ENCODE measurements at places on chromosomes 1 and 21.

GRCh38 chr1:85607126-85607920, 26.8 kb downstream of the CCN1 start:
- no peak for DNase-seq

- no peak for DNase-seq
These were observed 394.3 kb upstream of the ADGRL2 start for GRCh38 chr1:81406292-81406999.

- no peak for DNase-seq
These were observed 57.4 kb upstream of the CITED4 start for GRCh38 chr1:40919475-40920011.

DNA sequence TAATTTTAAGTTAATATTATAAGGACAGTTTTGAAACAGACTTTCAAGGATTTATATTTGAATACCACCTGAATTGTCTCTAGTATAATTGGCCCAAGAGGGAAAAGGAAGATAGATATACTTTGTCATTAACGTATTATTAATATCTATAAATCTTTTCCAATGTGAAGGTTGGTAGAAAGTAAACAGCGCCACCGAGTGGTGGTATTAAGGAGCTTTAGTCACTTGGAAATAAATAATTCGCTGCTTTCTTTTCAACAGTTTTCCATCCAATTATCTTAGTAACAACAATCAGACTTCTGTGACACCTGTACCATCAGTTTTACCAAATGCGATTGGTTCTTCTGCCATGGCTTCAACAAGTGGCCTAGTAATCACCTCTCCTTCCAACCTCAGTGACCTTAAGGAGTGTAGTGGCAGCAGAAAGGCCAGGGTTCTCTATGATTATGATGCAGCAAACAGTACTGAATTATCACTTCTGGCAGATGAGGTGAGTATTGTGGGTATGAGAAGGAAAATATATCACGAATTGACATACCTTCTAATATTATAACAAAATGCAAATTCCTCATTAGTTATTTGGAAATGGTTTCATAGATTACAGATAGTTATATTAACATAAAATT, 37.7 kb downstream of the SH3GLB1 start:
- no peak for DNase-seq

DNA sequence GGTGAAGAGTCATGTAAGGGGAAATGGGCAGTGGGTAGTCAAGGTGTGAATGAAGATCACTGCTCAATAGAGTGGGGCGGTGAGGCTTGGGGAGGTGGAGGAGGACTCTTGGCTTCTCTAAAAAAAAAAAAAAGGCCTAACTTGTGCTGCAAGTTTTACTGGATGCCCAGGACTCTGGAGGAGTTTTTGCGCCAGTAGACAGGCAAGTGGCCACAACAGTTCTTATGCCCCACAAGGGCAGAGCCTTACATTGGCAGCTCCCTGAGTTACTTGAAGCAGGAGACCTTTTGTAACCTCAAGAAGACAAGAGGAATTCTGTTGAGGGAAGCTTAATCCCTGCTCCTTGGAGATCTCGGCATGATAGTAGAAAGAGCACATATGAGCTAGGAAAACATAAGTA, 54.9 kb upstream of the PPP2R5A start:
- DNase-seq, result no peak

GRCh38 chr1:73092383-73092782, 810.0 kb upstream of the NEGR1 start:
- DNase-seq, result no peak

DNA sequence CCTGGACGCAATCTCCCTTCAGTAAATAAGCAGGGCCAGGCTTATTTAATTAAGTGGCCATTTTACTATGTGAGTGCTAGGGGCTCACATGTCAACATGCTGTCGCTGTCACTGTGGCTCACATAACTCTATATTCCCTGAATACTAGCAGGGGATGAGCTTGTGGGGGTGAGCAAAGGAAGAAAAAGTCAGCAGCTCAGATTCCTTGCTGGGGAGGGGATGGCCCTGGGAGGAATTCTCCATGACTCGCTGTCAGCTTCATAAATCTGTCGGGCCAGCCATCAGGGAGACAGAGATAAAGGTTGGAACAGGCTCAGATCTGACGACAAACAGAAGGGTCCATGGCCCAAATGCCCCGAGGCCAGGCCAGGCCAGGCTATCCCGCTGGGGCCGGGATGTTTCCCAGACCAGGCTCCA, 26.0 kb upstream of the PLEKHG5 start:
- no peak for DNase-seq

DNA sequence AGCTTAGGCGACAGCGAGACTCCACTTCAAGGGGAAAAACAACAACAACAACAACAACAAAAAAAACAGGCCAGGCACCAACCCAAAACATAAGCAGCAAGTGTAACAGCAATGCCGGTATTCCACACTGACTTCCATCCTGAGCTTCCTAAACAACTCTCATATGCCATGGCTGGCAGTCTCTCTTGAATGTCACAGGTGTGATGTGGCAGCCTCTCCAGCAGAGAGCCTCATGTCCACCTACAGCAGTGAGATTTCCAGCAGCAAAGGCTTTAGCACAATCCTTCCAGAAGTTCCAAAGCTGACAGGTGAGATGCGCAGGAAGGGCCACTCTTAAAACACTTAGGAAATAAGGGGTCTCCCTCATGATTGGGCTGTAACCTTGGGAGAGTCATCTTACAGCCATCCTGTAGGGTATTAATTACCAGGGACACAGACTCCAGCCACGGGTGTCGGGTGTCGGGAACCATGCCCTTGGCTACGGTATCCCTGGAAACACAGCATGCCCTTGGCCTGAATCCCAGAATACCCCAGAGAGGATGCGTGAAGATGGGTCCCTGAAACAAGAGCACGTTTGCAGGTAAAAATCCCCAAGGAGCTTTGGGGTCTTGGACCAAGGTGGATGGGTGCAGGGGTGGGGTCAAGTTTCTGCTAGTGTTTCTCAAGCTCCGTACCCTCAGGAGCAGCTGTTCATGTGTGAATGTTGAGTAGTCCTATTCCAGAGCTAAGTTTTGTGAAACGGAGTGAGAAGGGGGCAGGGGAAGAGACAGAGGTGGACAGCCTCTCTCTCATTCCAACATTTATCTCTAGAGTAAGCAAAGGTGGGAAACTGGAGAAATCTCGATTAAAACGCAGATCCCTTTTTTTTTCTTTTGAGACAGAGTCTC, 31.4 kb downstream of the CLSTN1 start:
- peak; percentile 84 for DNase-seq

DNA sequence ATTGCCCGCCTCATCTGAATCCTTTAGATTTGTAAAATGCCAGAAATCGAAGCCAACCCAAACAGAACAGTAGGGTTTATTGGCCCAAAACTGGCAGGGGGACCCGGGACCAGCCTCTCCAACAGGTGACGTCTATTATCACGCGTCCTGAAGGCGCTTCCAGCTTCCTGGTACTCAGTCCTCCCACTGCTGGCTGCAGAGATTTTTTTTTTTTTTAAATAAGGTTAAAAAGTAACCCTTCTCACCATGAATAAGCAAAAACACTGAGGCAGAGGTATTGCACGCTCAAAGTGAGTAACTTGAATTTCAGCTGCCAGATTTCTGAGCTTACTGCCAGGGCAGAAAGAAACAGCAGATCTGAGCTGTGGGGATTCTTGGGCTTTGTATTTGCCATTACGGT, 54.4 kb upstream of the GCLM start:
- DNase-seq, result no peak

DNA sequence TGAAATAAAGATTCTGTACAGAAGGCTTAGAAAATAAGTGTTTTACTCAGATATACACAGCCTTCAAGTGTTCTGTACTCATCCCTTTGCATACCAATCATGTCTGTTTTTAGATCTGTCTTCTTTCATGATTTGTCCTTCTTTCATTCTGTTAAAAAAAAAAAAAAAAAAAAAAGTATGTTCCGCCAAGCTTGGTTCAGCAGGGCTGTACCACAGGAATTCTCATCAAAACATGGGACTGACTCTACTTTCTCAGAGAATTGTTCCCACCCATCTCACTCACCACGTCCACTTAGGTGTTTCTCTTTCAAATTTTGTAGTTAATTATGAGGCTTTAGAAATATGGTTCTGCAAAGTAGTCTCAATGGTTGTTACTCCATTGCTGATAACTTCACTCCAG, 119.0 kb downstream of the AK5 start:
- no peak for DNase-seq

- no peak for DNase-seq
These were observed 5.1 kb upstream of the ZZZ3 start for GRCh38 chr1:77687519-77687906.

GRCh38 chr1:162987866-162988265, 81.3 kb upstream of the RGS4 start:
- peak; percentile 42 for DNase-seq

- DNase-seq, result no peak
These were observed 140.3 kb upstream of the CSF3R start for GRCh38 chr1:36622741-36623648.

GRCh38 chr1:109776206-109776835, 12.6 kb upstream of the EPS8L3 start:
- DNase-seq, result no peak

- no peak for DNase-seq
These were observed 84.4 kb upstream of the ACTRT2 start for GRCh38 chr1:2936559-2937515.

DNA sequence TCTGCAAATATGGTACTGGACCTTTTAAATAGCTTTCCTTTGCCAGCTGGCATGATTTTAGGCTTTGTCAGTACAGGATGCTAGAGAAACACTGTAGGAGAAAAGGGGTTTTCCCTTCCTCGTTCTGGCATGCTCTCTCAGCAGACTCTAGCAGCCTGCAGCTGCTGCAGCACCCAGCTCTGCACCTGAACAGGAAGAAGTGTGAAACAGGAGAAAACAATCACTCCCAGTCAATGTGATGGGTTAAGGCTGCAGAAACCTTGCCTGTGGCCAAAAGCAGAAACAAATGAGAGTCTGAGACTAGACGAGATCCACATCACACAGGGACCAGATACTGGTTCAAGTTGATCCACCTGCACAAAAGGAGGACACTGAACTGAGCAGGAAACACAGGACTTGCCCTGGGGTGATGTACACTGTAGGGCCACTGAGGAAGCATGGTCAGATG, 21.2 kb downstream of the OVGP1 start:
- DNase-seq, result no peak

DNA sequence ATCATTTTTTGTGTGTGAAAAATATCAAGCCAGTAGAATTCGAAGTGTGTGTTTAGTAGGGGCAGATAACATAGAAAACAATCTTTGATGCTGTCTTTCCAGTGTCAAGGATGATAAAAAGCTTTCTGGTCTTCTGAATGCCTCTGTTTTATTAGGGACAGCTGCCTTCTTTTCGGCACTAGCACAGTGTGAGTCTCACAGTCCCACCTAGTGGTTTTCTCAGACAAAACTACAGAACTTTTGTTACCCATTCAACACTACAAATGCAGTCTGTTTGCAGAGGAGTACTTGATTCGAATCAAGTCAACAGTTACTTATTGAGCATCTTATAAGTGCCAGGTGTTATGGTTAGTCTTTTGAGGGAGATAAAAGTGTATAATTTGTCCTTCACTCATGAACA, 30.6 kb upstream of the MCOLN3 start:
- DNase-seq, result no peak
